ENCODE measurements at places on chromosomes 1 and 21. TPM values are rescaled to one million over a fixed set of nuclear protein-coding genes. Genes with fewer than 3 reads are reported as not detected.
A peak's percentile ranks its signal among the peaks of the same experiment; 100 is the strongest.

DNA sequence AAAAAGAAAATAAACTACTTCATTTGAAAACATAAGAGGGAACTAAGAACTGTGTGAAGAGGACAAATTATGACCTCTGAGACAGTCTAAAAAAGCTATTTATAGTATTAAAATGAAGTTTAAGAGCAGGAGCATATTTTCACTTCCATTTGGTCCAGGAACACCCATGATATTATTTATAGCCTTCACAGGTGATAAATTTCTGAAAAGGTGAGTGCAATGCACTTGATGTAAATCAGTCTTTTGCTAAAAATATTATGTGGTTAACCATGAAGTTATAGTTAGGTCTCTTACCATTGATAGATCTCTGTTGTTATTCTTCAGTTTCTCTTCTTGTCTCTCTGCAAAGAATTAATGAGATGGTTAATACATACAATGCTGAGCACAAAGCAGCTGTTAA, 14.7 kb downstream of the TMCO1 start:
- DNase-seq: no peak

- no peak for DNase-seq
These were observed 32.1 kb downstream of the GRHL3 start for GRCh38 chr1:24351247-24351646.

- DNase-seq: no peak
These were observed 558 bp upstream of the PGD start for GRCh38 chr1:10398278-10398733.

GRCh38 chr1:110155878-110156522, 5.7 kb downstream of the SLC6A17 start:
- no peak for DNase-seq

DNA sequence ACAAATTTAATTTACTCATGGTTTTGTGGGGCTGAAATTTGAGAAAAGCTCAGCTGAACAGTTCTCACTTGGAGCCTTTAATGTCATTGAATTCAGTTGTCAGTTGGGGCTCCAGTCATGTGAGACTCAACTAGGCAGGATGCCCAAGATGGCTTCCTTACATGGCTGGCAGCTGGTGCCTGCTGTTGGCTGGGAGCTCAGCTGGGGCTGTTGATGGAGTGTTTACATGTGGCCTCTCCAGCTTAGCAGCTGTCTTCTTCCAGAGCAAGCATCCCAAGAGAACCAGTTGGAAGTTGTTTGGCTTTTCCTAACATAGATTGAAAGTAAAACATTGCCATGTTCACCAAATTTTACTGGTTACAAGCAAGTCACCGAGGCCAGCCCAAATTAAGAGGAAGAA, 81.8 kb upstream of the KCNA3 start:
- no peak for DNase-seq

- no peak for DNase-seq
These were observed 101.4 kb downstream of the PIK3R3 start for GRCh38 chr1:46030876-46031660.

DNA sequence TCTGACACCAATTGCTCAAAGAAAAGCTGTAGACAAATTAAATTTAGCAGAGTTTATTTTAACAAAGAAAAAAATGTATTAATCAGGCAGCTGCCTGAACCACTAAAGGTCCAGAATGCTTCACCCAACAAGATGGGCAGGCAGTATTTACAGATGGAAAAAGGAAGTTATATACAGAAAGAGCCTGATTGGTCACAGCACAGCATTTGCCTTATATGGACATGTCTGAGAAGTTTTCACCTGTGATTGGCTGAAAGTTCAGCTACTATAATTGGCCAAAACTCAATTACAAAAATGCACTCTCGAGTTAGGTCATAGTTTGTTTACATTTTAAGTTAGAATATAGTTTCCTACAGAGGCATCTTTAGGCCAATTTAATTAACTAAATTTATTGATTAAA, 15.1 kb upstream of the FMO1 start:
- DNase-seq: no peak

DNA sequence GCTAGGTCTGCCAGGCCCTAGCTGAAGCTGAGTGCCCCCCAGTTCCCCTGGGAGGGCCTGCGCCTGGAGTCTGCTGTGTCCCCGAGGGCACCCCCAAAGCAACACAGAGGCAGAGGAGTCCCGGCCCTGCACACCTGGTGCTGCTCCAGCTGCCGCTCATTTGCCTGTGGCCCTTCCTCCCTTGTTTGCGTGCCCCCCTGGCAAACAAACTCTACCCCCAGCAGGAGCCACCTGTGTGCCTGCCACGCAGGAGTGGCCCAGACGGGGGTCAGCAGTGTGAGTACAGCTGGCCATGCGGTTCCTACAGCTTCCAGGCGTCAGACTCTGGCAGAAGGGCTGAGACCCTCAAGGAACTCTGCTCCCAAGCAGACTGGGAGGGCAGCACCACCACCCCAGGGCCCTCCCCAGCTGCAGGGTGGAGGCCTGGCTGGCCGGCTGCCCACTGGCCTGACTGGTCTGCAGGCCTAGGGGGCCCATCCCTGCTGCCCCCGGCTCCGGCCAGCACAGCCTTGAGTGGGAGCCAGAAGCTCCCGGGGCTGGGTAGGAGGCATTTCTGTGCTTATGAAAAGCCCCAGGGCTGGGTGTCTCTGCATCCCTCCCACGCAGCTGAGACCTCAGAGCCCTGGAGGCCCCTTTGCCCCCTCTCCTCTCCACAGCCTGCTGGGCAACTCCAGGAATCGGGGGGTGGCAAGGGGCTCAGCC, 563 bp upstream of the TAS1R3 start:
- DNase-seq: no peak

DNA sequence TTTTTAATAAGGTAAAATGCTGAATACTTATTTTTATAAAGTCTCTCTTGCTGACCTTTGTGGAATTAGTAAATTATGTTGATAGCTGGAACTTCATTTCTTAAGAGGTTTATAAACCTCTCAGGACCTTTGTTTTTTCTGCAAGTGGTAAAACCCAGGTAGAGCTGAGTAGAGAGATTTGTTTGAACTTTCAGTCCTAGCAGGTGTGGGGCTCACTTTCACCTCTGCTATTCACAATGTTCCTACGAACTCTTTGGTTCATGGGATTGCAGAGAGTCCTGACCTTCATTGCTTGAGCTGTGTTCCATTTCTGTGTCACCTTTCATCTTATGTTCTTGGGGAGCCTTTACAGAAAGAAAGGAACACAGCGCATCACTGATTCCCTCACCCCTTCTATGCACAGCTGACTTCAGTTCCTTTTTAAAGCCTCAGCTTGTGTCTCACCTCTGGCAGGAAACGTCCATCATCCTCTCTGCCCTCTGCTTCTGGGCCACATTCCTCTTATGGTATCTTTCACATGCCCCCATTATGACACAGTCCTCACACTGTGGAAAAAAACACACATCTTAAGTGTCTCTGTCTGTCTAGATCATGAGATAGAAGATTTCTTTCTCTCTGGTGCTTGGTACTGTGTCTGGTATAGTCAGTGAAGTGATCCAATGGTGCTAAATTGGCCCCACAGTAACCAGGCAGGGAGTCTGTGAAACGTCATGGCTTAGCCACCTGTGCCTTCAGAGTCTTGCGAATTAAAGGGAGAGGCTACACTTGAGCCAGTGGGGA, 262.5 kb upstream of the B3GALT2 start:
- no peak for DNase-seq

DNA sequence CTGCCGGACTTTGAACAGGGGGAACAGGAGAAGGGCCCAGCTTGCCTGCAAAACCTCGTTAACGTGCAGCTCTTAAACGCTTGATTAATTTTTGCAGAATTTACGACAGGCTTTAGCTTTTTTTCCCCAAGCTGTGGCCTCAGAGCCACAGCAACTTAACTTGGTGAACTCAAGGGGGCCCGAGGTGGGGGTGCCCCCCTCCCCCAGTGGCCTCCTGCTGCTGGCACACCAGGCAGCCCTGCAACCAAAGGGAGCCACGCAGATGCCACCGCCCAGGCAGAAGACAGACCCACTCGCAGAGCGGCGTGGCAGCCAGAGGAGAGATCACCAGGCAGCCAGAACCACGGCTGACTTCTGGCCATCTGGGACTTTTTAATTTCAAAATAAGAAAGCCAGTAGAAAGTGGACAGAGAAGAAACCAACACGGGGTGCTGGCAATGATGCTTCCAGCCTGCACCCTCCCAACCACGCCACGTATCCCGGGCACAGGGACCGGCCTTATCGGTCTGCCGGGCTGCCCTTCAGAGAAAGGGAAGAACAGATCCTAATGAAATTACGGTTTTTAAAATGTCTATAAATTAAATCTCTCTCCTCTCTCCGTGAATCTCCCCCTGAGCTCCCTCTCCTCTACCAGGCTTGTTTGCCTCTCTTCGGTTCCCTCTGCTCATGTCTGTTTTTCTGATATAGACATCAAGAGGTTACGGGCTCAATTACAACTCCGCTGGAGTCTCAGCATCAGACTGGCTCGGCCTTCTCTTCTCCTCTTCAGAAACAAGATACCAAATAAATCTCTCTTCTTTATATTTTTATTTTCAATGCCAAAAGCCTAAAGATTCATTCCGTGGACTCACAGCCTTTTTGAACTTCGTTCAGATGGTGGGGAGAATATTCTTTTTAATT, 6.4 kb downstream of the CASZ1 start:
- DNase-seq: no peak

DNA sequence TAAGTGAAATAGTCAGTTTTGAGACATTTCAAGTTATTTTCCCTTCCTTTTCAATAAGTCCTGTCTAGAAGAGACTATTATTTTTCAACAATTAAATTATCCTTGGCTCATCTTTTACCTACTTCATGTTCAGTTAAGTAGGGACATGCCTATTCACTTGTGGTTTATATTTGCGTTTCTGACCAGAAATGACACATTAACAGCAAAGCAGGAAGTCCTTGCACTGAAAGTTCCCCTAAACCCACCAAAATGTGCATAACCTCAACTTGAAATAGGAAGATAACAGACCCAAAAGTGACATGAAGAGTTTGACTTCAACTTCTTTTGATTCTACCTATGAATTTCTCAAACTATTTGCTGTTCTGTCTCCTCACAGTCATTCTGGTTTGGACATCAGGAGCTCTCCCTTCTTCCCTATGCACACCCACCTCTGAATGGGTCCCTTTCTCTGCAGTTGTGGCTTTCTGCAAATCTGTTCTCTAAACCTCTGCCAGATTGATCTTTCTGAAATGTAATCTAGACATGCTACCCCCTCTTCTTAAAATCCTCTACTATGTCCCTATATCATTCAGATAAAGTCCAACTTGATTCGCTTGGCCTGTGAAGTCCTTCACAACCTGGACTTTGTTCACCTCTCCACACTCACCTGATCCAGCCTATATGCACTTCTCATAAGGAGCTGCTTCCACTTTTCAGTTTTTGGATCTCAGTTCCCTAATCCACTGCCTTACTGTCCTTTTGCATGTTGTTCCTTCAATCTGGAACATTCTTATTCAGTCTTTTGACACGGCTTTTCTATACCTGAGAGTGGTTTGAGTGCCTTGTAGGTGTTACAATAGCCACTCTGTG, 661.5 kb upstream of the ADGRL4 start:
- no peak for DNase-seq

- no peak for DNase-seq
These were observed 8.3 kb downstream of the NOS1AP start for GRCh38 chr1:162077648-162078299.

- no peak for DNase-seq
These were observed 31.4 kb upstream of the TMEM61 start for GRCh38 chr1:54949053-54949452.

- DNase-seq: no peak
These were observed 5.8 kb downstream of the KCNJ10 start for GRCh38 chr1:160064164-160064563.

DNA sequence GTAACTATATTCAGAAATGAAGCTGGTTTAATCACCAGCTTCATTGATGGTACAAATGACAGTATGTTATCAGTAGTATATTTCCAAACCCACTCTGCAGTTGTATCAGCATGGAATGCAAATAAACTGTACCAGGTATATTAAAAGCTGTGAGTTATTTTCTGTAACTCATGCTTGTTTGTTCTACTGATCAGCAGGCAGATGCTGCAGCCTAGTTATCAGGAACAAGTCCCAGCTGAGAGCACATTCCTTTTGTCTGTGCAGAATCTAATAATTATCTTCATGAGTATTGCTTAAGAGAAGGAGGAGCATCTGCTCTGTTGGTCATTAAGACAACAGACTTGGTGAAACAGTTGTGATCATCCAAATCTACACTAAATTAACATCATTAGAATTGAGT, 1331.1 kb downstream of the MRPL39 start:
- DNase-seq: no peak

DNA sequence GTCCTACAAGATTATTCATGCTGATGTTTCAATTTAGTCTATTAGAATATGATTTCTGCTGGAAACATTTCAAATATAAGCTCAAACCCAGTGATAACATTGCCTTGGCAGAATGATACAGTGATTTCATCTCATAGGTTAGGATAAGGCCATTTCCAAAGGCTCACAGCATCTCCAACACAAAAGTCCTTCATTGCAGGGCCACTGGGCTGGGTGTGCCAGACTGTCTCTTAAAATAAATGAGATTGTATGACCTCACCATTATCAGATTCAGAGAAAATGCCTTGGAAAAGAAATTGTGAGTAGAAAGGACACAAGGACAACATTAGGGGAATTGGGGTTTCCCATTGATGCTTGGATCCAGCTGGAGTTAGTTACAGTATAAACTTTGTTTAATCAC, 30.4 kb downstream of the NGF start:
- no peak for DNase-seq

GRCh38 chr1:224622831-224623230, 6.7 kb downstream of the CNIH3 start:
- DNase-seq: peak; percentile 53

DNA sequence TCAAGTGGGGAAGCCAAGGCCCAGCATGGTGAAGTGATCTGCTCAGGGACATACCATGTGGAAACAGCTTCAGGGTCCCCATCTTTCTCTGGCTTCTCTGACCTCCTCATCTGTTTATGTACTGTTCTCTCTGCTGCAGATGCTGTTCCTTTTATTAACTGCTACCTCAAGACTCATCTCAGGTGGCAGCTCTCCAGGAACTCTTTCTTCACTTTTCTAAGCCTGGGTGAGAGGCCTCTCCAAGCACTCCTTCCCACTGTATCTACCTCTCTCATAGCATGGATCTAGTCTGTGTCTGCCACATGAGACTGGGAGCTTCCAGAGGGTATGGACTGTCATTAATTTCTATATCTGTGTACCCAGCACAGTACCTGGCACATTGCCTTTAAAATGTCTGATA, 73.4 kb upstream of the PPM1J start:
- no peak for DNase-seq

GRCh38 chr1:154155251-154155650, 378 bp upstream of the NUP210L start:
- DNase-seq: no peak

NPPA gene
- 21,376 TPM for total RNA-seq

DTL gene
- total RNA-seq: 0.48 TPM

PADI3 gene
- not detected for total RNA-seq

PRAMEF4 gene
- not detected for total RNA-seq

S100A11 gene
- 90.8 TPM for total RNA-seq

EDN2 gene
- 1.1 TPM for total RNA-seq

CCDC17 gene
- 1.2 TPM for total RNA-seq

LCE1D gene
- total RNA-seq: not detected

VPS72 gene
- total RNA-seq: 34.1 TPM

SHE gene
- total RNA-seq: 16.8 TPM

SPRR2B gene
- total RNA-seq: not detected

CR2 gene
- not detected for total RNA-seq
